EH (cell line): ENCODE measurements at places on chromosomes 5 and 9.
A peak's percentile ranks its signal among the peaks of the same experiment; 100 is the strongest.

DNA sequence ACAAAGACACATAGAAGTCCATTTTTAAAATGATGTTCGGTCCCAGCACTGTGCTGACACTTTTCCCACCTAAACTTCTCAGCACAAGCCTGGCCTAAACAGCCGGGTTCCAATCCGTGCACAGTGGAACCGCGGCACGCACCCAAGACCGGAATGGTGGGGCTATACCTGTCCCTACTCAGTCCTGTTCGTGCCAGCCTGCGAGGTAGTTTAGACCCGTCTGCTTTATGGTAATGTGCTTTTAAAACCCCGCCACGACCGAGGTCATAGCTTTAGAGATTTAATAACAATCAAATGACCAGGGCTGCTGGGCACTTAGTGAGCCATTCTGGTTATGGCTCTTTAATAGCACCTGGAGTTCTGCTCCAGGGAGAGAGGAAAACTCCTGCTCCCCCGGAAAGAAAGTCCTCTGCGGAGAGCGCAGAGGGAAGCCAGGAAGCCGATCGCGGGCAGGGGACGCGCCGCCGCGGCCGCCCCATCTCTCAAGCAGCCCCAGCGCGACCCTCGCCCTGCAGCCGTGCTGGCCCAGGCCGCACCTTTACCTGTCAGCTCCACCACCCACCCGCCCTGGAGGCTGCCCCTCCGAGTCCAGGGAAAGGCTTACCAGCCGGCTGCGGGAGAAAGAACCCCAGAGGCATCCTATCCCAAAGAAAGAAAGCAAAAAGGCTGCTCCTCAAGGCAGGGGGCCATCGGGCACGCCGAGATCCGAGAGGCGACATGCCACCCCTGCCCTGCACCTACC, 511 bp downstream of the ARL15 start:
- peak; percentile 47 for DNase-seq

DNA sequence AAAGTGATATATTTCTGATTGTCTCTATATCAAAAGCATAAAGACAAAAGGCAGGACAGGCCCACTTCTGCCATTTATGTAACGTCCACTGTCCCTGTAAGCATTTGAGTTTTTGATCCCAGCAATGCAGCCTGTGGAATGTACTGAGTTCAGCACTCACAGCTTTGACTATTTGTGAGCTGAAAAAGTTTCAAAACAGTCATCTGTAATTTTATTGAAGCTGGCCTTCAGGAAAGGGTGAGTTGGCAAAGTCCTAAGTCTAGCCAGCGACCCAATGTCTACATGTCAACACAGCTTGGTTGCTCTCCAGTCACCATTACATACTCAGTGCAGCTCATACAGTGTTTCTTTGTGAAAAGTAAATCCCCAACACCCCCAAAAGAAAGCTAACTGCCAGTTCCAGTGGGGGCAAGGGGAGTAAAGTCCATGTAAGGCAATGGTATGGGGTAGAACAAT, 9.7 kb downstream of the LIFR start:
- DNase-seq, result no peak

GRCh38 chr9:127707766-127708165, 978 bp downstream of the CFAP157 start:
- DNase-seq, result no peak

DNA sequence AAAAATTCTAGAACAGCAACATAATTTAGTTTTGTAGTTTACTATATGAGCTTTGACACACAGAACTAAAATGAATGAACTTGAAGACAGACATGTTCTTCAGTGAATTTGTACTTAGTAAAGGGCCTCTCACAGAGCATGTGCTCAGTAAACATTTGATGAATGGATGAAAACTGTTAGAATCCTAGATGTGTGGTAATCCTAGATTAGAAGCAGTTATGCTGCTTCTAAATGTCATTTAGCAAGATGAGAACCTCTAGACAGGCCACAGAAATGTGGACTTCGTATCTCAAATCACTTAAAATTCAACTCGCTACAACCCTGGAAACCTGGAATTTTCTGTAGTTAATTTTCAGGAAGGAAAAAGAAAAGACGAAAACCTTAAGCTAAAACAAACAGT, 8.5 kb downstream of the GOLPH3 start:
- no peak for DNase-seq

GRCh38 chr9:135190789-135191577, 103.5 kb downstream of the OLFM1 start:
- DNase-seq, result no peak

DNA sequence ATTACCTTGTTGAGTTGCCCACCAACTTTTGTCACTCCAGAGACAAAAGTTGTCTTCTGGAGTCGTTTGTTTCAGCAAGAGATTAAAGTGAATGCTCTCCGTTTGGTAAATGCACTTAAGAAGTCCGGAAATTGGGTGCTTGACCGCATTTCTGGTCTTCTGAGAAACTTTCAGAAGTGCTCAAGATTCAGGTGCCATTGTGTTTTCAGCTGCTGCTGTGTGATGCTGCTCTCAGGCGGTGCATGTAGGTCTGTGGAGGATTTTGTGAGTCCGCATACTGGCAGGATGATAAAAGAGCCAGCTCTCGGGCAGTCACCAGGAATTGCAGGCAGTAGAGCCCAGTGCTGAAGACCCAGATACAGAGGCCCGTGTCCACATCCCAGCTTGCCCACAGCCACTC, 5.9 kb upstream of the NFIL3 start:
- DNase-seq, result no peak

DNA sequence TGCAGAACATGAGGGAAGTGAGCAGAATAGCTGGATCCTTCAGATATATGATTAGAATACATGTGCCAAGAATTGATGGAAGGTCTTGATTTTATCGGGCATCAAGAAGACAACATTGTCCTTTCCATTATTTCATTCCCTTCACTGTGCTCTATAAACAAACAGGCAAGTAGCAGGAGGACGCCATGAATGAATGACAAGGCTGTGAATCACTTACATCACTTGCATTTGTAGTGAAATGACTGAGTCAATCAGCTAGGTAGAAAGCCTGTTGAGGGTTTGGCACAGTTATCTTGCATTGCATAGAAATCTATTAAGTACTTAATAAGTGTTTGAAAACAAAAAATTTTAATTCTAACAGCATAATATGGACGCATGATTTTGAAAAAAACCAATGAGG, 548.8 kb upstream of the IZUMO3 start:
- DNase-seq, result no peak

DNA sequence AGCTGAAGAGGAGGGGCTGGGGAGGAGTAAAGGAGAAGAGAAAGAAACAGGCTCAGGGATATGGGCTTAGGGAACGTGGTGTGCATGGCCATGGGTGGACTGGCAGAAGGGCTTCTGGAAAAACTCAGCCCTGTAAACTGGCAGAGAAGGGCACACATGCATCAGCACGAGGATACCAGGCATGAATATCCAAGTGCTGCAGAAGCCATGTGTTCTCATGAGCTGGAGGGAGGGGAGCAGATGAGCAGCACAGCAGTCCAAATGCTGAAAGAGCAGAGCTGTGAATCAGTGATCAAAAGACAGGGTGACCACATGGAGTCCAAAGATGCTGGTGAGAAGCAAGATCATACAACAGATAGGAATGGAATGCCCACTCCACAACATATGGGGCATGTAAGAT, 72.3 kb downstream of the SEMA5A start:
- DNase-seq, result peak; percentile 69
